ENCODE measurements at places on chromosomes 7 and 10.

- DNase-seq: no peak
Observed at GRCh38 chr7:115038158-115038557, 116.3 kb downstream of the MDFIC start.

GRCh38 chr10:77850620-77851231 lies 75.8 kb downstream of the DLG5 start:
- no peak for DNase-seq

DNA sequence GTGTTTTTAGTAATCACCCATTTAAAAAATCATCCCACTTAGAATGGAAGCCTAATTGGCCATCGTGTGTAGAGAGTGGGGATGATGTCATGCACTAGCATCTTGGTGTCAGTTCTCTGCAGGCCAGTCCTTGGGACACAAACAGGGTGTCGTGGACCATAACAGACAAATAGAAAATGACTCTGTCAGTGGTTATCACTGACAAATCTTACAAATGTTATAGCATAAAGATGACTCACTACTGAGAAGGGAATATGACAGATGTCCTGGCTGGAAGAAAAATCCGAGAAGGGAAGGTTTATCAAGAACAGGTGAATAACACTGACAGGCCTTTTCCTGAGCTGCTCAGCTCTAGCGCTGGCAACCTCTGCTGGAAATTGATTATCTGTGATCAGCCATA lies 10.6 kb downstream of the CABCOCO1 start:
- DNase-seq: no peak

- no peak for DNase-seq
Observed at GRCh38 chr10:74500026-74500704, 326.2 kb upstream of the KAT6B start.

DNA sequence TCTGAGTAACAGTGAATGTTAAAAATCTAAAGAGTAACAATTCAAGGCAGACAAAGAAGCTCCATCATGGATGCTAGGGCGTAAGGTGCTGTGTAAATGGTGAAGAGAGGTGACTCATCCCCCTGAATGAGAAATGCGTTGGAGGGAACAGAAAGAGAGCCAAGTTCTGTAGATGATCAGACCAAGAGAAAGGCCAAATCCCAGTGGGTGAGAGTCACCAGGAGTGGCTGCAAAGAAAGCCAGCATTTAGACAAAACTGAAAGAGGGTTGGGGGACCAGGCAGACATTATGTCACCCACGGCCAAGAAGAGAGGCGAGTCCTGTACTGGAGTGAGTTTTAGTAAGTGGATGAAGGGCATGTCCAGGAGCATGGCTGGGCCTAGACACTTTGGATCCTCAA lies 153.1 kb downstream of the TRIL start:
- DNase-seq: no peak

DNA sequence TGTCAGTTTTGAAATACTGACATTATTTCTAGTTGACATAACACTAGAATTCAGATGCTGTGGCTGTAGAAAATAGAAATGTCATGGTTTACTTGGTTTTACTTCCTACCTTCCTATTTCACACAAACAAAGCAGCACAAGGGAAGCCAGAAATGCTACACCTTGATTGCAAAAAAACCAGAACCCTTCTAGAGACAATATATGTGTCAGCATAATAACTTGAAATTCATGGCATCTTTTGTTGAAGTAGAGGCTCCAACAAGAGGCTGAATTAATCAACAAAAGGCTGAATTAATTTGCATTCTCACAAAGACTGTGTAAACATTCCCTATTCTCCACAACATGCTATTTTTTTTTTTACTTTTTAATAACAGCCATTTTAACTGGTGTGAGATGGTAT lies 25.2 kb downstream of the ZNF117 start:
- DNase-seq: no peak

DNA sequence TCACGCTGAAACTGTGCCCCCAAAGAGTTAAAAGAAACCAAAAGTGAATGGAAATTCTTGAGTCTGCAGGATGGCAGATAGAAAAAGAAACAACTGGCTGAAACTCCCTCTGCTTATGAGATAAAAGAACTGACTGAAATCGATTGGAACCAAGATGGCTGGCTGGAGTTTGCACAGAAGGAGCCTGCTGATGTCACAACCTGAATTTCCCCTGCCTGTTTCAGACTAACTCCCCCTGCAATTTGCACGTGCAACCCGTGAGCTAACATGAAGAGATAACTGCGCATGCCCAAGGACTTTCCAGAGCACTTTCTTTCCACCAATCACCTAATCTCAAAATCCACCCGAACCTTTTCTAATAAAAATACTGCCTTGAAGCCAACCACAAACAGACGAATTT lies 435.5 kb downstream of the CALN1 start:
- DNase-seq: no peak

DNA sequence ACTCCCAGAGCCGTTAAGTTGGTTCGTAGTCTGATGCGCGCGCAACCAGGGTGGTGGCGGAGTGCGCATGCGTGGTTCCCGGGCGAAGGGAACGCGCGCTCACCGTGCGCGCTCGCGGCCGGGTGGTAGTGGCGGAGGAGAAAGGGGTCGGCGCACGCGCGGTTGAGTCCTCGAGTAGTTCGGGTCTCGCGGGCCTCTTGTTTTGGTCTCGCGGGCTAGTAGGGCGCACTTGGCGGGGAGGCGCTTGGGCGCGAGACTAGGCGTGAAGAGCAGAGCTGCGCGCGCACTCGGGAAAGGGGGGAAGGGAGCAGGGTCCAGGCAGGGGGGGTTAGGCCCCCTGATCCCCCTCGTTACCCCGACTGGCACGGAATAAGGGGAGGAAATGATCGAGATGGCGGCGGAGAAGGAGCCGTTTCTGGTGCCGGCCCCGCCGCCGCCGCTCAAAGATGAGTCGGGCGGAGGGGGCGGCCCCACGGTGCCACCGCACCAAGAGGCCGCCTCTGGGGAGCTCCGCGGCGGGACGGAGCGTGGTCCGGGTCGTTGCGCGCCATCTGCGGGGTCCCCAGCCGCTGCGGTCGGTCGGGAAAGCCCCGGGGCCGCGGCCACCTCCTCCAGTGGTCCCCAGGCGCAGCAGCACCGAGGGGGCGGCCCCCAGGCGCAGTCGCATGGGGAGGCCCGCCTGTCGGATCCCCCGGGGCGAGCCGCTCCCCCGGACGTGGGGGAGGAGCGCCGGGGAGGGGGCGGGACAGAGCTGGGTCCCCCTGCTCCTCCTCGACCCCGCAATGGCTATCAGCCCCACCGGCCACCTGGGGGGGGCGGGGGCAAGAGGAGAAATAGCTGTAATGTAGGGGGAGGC lies at the start of gene MEPCE:
Gene MEPCE, plus strand, starts transcription at position 195 of the 856 bp plus-strand sequence. Its CDS starts 188 bp downstream, at position 383.
- peak; percentile 95 for DNase-seq

GRCh38 chr10:1173091-1173490 lies 116.9 kb downstream of the WDR37 start:
- no peak for DNase-seq

DNA sequence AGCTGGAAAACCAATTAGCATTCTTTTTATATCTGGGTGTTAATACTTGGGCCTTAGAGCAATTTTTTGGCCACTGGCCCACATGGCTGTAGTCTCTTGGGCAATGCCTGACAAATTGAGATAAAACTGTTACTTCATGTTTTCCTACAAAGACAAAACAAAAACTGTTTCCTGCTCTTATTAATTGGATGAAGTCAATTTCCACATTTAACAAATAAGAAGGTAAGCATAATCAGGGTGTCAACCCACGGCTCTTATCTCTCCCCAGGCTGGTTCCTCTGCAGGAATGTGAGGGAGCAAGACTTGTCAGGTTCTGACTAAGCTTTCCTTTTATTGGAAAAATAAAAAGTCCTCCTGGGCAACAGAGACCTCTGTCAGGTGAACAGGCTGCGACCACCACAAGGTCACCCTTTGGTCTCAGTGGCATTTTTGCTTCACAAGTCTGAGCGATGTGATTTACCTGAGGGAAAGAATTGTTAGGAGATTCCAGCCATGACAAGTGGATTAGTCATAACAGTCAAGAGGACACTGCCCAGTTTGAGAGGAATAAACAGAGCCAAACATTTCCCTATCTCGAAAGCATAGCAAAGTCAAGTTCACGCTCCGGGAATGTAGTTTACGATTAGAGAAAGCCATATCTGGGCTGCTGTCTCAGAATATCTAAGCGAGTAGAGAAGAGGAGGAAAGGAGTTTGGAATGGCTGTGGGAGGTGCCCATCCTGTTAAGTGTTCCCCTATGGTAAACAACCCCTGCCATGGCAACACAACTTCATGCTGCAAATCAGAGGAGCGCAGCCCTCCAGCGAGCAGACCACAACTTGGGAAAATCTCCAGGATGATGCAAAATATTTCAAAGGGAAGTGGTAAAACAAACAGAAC lies 144.4 kb downstream of the TES start:
- no peak for DNase-seq

DNA sequence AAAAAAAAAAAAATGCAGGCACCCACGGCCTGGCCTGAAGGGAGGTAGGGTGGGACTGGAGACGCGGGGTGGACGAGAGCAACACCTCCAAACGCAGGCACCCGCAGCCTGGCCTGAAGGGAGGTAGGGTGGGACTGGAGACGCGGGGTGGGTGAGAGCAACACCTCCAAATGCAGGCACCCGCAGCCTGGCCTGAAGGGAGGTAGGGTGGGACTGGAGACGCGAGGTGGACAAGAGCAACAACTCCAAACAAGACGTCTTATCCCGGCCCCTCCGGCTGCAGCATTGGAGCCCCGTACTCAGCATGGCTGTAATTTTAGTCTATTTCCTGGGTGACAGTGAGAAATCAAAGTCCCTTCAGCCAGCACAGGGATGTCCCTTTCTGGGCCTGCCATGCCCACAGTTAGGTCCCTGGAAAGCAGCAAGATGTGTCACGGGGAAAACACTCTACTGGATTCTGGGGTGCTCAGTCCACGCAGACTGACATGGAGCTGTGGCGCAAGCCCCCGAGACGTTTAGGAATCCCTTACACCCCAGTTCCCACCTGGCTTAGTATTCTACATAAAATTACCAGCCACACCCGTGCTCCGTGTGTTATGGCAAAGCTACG lies 119.9 kb downstream of the WDR37 start:
- no peak for DNase-seq

- DNase-seq: no peak
Observed at GRCh38 chr7:122951006-122951405, 44.5 kb downstream of the TAS2R16 start.

DNA sequence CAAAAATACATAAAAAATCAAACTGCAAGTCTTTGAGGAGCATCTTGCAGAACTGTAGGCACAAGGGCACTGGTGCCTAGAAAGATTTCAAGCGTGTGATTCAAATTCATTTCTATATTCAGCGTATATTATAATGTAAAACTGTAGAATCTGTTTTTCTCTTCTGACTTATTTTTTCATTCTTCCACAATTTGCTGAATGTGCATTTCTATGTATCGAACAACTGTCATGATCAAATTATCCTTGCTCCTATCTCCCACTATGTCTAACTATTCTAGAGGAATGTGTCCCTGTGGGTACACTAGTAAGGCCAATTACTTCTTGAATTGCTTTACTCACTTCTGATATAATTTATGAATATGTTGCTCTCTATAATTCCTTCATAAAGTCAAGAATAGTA lies 283.0 kb upstream of the MAGI2 start:
- DNase-seq: no peak

DNA sequence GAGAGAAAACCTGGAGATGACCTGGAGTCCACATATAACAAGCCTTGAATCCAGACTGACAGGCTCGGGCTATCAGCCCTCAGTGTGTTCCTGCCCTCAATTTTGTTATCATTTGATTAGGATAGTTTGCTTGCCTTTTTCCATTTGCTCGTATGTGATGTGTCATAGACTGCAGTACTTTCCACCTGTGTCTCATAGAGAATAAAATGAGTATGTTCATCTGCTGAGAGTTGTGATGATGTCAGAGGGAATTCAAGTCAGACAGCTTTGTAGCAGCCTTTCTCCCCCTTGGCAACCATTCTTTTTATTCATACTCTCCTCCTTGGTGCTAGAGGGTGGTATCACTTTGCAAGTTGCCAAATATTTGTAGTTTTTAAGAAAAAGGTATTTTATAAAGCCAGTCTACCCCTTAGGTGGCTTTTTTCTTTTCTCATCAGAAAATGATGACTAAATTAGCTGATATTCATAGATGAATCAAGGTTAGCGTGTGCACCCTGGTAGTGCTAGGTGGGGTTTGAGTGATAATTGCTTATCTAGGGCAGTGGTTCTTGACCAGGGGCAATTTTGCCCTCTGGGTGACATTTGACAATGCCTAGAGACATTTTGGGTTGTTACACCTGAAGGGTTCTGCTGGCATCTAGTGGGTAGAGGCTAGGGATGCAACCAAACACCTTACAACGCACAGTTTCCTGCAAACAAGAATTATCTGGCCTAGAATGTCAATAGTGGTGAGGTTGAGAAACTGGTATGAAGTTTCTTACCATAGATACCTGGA lies 5.4 kb downstream of the SGPL1 start:
- no peak for DNase-seq

GRCh38 chr7:152759949-152760853 lies 649 bp downstream of the ACTR3B start:
- peak; percentile 11 for DNase-seq

- DNase-seq: no peak
Observed at GRCh38 chr10:106734220-106734619, 430.3 kb downstream of the SORCS1 start.

DNA sequence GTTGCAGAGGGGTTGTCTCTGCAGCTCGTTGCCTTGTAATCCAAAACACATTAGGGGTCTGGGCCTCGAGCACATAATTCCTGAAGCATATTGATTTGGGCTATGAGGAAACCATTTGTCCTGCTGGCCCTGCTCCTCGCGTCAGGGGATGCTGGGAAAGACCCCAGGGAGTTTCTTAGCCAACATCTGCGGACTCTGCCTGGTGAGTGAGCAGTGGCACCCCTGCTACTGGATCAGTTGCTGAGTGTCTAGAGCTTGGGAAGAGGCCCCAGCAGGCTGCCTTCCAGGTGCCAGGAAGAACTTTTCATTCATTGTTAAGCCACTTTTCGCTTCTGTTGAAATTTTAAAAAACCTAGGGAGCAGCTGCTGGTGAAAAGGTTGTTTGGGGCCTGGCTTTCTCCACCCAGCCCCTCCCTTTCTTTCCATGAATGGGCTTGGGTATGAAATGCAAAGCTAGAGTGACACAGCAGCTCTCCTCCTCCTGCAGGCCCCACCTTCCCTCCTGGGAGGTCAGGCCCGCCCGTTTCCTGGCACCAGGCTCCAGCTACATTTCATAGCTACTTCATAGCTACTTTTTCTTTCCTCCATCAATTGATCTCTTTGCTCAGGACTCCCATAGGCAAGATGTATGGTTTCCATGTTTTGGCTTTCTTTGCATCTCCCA lies 26.8 kb downstream of the TACR2 start:
- DNase-seq: no peak

- no peak for DNase-seq
Observed at GRCh38 chr10:99442394-99442793, 12.0 kb upstream of the GOT1 start.

Measured in naive B cell (primary cell).